Osteoblast (primary cell): ENCODE measurements at places on chromosomes 5 and 9. TPM values are rescaled to one million over a fixed set of nuclear protein-coding genes. Genes with fewer than 3 reads are reported as not detected.

Gene AFAP1L1
- 1.1 and 1.5 TPM in 2 replicates for total RNA-seq

Gene CDO1
- 8.0 and 8.3 TPM in 2 replicates for total RNA-seq

DNA sequence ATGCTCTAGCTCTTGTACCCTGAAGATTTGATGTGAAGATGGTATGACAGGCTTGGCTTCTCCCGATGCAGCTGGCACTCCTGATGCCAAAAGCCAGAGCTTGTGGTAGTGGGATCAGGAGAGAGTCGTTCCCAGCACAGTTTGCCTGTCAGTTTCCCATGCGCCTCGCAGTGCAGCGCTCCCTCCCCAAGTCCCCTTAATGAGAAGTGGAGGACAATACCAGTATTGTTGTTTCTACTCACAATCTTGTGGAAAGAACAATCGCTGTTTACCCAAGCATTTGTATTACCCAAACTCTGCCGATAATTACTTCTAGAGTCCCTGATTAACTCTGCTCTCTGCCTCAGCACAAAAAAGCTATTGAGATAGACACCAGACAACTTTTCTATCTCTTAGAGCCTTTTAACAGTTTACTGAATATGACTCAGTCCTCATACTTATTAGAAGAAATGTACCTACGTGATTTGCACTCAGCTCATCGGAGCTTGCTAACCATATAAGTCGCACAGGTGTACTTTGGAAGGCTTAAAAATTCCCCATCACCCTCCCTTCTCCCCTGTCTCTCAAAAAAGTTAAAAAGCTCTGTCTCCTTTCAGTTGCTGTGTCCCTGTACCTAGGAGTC lies 283.2 kb upstream of the TMEM161B start:
- no peak for DNase-seq

DNA sequence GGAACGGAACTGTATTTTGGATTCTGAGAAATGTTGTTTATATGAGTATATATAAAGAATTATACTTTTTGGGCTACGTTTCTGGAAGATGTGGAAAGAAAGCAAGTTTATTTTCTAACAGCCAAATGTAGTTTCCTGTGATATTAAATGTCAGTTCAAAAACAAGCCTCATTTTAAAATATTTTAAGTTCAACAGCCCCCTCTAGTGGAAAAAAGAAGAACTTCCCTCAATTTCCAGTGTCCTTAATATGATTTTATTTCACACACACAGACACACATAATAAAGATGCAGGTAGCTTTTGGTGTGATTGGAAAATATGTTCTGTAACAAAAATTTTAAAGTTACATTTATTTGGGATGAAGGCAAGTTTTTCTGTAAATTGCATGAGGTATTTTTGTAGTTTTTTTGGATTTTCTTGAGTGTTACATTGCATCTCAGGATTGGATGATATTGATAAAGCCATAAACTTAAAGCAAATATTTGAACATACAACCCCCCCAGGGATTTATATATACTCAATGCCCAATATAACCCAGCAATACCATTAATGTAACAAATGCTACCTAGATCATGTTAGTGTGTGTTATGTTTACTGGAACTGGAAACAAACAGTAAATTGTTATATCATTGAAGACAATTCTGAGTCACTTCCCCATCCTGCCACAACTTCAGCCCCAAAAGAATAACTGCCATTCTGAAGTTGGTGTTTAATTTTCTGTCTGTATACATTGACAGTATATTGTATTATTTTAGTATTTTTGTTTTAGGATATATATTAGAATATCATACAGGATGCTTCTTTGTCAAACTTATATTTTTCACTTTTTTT lies 54.0 kb downstream of the CCDC171 start:
- DNase-seq: peak; percentile 76

DNA sequence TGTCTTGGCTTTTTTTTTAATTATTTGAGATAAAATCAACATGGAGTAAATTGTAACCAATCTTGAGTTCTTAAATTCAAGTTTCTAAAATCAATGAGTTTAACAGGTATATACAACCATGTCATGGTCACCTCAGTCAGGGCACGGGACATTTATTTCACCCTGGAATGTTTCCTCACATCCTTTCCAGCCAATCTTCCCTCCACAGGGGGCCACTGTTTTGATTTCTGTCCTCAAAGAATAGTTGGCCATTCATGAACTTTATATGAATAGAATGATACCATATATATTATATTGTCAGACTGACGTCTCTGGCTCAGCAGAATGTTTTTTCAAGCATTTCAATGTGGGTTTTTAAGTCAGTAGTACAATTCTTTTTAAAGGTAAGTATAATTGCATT lies 806 bp downstream of the ZNF474 start:
- DNase-seq: no peak

DNA sequence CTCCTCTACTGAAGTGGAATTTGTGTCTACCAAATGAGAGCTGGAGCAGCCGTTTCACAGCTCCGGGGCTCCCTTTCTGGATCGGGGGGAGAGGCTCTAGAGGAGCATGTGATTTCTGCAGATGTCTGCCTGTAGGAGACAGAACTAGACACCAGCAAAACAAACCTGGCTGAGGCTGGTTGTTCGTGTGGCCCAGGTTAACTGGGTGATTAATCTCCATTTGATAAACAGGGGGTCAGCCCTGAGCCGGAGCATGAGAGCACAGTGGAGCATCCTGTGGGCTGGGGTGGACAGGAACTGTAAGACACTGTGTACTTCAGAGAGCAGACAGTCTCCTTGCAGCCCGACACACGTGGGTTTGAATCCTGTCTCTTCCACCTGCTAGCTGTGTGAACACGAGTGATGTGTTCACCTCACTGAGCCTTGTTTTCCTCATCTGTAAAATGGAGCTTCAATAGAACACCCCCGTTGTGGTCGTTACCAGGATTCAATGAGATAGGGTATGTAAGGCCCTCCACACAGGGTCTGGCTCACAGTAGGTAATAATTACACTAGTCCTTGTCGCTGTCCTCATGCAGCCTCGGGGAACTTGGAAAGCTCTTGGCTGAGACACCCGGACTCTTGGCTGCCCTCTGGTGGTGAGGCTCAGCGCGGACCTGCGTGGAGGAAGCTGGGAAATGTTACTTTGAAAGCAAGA lies 12.9 kb downstream of the CXCL14 start:
- peak; percentile 89 for DNase-seq

DNA sequence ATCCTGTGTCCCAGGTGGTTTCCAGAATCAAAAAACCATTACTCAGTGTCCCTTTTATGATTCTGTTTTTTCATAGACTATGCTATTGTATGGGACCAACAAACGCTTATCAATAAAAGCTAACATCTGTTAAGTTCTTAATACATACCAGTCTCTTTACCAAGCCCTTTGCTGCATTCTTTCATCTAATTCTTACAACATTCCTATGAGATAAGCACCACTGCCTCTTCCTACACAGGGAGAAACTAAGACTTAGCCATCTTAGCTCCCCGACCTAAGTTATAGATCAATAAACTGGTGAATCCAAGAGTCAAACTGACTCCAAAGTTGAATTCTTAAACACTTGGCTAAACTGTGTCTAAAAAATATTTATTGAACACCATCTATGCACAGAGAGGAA lies 26.6 kb downstream of the DRD1 start:
- DNase-seq: no peak

DNA sequence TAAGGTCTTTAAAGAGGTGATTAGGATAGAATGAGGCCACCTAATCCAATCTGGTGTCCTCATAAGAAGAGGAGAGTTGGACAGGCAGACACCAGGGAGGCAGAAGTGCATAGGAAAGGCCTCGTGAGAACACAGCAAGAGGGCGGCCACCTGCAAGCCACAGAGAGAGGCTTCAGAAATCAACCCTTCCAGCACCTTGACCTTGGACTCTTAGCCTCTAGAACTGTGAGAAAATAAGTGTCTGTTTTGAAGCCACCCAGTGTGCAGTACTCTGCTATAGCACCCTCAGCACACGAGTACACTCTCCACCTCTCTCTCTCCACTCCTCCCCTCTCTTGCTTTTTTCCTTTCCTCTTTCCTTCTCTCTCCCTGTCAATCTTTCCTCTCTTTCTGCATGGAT lies 26.8 kb downstream of the NIPAL4 start:
- no peak for DNase-seq

GRCh38 chr9:20742833-20743232 lies 58.8 kb downstream of the FOCAD start:
- DNase-seq: no peak

DNA sequence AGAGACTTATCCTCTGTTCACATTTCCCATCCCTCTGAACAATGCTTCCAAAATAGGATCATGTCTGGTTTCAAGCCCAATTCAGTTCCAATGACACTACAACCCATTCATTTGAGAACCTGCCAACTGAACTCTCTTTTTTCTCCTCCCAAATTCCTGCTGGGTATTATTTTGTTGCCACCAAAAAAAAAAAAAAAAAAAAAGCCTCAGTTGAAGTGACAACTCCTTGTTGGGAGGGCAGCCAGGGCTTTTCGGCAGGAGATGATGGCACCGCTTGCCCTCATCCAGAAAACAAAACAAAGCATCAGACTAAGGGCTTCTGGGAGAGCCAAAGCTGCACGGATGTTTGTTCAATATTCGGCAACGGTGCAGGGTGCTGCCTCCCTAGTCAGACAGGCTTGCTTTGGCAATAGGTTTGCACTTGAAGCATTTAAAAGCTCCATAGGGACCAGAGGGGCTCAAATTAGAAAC lies 30.6 kb upstream of the TRIM32 start:
- no peak for DNase-seq

DNA sequence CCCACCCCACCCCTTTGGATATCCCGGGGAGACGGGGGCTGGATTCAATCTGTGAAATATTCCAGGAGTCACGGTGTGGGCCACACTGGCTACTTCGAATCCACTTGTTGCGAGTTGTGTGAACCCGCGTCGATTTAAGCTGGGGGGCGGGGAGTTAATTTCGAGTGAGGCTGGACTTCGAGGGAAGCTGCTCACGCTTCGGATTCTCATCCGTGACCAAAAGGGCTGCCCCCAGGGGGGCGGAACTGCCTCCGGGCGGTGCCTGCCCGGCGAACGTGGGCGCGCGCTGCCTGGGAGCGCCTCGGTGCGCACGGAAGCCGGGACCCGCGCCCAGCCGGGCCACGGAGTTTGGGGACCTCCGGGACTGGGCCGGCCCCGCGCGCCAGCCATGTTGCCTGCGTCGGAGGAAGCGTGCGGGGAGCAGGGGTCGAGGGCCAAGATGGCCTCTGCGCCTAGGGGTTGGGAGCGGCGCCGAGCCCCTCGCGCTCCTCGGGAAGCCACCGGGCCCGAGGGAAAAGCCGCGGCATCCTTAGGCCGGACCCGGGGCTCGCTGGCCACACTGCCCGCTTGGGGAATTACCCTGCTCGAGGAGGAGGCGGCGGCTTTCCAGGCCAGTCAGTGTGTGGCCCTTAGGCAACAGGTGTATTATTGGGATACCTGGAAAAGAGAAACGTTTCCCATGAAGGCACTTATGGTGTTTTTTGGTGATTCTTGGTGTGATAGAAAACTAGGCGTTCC lies 975 bp downstream of the OCLN start:
- no peak for DNase-seq

DNA sequence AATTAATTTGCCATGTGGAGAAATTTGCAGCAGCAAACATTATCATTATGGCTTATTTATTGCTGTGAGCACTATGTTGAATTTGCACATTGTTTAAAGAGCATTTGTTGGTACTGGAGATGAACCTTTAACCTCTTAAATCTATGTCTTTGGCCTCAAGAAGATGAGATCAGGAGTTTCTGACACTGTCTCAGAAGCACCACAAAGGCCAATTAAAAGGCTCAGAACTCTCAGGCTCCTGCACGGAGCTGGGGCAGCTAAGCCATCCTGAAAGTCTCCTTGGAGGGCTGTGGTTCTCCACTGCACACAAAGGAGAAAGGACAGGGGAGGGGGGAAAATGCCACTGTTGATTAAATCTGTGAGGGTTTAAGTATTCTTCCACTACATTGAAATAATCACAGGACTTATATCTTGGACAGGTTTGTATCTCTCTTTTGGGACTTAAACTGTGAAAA lies 33.1 kb downstream of the ZNF366 start:
- DNase-seq: no peak
